OCI-LY7 (cell line): ENCODE measurements at places on chromosomes 1 and 21.

DNA sequence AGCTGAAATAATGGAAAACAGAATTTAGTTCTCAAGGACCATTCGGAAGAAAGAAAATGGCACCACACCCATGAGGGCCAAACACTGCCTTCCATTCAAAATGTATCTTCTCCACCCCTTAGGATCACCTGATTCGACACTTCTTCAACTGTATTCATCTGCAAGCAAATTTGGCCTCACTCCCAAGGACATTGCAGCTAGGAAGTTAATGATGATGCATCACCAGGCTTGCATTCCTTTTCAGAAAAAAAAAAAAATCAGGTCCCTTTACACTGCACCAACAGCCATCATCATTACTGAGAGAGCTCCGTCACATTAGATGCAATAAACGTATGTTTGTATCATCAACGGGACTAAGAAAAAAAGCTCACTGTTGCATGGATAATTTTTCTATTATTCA is 368.3 kb downstream of the PCP4 start:
- DNase-seq = no peak

GRCh38 chr1:116489231-116489697 is 81.6 kb downstream of the CD58 start:
- no peak for DNase-seq

- no peak for DNase-seq
These were observed 62.7 kb downstream of the CASZ1 start for GRCh38 chr1:10733474-10734366.

GRCh38 chr1:156809281-156809680 is 7.4 kb downstream of the SH2D2A start:
- DNase-seq = no peak

DNA sequence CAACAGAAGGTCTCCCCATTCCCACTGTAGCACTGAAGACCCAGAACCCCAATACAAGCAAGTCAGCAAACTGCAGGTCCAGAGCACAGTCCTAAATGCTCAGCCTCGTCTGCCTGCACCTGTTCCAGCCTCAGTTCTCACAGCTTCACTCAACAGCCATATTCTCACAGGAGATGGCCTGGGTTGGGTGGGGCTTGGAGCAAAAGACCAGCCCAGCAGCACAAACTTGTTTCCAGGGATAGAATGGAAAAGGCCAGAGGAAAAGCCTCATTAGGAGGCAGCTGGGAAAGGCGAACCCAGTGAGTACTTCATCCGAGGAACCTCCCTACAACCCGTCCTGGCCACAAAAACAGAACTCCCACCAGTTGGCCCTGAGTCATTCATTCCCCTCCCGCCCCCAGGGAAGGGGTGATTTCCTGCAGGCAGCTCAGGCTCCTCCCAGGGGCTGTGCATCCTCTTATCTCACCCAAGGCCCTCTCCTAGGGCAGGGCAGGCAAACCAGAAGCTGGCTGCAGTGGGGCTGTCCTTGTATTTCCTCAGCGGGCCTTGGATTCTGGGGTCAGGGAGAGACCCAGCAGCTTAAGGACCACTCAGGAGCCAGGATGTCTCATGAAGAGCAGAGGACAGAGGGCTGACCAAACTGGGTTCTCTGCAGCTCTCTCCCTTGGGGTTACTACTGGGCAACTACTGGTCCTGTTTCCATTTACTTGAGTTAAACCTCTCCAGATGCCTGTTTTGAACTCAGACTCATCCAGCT is 7.4 kb upstream of the MPL start:
- no peak for DNase-seq

- DNase-seq = no peak
These were observed 538.5 kb downstream of the NEGR1 start for GRCh38 chr1:71743862-71744261.

DNA sequence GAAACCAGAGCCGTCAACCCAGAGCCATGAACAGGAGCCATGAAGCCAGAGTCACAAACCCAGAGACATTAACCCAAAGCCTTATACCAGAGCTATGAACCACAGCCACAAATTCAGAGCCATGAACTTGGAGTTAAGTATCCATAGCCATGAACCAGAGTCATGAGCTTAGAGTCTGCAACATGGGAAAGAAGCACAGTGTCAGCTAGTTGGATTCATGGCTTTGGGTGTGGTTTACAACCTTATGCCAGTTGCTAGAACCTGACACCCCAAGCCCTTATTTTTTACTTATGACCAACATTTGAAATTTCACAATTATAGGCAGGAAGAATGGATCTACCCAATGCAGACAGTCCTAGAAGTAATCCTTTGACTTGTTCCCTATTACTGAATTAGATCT is 128.9 kb upstream of the FAM78B start:
- no peak for DNase-seq

GRCh38 chr1:71918630-71919029 is 363.7 kb downstream of the NEGR1 start:
- no peak for DNase-seq

DNA sequence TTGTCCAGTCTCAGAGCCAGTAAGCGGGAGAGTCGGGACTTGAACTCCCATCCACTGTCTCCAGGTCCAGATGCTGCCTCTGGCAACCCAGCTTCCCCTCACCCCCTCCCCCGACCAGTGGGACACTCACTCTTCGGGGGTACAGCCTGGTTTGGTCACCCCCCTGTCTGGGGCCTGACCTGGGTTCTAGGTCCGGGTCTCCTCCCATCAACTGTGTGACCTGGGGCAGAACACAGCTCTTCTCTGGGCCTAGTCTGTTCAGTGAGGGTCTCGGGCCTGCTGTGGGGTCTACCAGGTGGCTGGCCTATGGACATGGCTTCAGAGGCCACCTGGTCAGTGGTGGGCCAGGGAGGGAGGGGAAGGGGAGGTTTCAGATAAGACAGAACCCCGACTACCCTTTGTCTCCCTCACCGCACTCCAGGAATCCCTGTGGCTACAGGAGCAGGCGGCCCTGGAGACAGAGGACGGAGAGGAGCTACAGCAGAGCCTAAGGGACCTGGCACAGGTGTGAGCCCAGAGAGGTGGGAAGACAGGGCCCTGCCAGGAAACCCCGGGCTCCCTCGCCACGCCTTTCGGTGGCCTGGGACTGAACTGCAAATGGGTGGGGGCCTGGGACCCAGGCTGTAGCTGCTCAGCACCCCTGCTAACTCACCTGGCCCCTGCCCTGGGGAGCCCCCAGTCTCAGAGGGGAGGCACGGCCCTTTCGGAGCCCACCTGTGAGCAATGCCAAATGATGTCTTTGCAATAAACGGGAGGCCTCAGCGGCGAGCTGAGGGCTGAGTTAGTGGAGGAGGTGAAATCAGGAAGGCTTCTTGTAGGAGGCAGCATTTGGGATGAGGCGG is 4.1 kb upstream of the NBPF3 start:
- no peak for DNase-seq

- DNase-seq = no peak
These were observed 414 bp downstream of the TMEM51 start for GRCh38 chr1:15153842-15154479.

DNA sequence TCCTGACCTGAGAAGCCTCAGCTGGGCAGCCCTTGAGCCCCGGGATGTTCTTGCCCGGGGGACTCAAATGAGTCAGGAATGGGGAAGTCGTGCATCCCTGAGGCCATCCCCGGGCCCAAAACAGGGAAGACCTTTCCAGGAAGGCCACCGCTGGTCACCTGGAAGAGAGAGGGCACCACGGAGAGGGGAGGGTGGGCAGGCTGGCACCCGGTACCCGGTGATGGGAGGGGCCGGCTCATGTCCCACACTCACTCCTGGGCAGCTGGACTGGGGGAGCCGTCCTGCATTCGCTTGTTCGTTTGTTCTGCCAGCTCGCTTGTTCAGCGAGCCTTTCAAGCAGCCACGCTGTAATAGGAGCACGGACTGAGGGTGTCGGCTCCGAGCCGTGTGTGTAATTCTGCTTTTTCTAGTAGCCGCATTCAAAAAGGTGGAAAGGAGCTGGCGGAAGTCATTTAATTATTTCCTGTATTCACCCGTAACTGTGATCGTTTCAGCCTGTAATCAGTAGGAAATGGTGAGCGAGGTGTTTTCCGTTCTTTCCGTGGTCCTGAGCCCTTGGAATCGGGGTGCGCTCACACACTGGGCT is 48.4 kb upstream of the CCDC27 start:
- DNase-seq = no peak

DNA sequence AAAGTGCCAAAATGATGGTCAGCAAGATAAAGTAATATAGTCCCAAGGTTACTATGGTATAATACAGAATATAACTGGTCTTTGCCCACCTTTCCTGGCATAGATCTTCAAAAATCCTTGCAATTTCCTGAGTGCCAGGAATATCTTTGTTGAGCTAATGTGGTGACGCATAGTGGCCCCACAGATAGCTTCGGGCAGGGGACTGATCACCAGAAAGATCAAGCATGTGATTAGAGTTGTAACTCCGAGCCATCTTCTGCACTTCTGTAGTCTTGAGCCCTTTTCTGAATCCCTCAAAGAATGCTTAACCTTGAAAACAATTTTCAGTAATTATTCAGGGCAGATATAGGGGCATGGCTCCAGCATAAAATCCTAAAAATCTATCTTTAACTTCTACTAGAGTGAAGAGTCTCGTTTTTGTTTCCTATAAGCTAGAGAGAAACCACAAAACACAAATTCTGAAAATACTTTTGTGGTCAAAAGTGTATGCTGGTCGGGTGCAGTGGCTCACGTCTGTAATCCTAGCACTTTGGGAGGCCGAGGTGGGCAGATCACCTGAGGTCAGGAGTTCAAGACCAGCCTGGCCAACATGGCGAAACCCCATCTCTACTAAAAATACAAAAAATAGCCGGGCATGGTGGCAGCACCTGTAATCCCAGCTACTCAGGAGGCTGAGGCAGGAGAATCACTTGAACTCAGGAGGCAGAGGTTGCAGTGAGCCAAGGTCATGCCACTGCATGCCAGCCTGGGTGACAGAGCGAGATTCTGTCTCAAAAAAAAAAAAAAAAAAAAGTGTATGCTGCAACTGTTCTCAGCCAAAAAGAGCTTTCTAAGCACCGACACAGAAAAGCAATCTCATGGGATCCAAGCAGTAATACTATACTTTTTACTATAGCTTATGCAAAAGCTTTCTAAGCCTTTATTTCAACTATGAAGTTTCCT is 62.8 kb downstream of the NVL start:
- no peak for DNase-seq

DNA sequence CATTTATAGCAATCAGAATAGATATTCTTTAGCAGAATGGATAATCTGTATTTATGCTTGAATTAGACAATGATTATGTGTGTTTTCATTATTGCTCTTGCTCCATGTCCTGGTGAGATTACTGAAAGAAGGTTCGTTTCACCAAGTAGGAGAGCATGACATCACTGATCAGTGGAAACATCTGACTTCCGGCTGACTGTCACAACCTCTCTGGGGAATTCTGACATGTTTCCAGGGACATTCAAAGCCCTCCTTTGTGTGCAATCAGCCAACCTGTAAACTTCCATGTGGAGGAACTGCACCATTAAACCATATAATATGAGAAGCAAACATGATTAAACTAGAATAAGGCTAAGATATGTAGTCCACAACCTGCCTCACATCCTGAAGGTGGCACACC is 424.8 kb upstream of the ADGRL4 start:
- DNase-seq = peak; percentile 3

DNA sequence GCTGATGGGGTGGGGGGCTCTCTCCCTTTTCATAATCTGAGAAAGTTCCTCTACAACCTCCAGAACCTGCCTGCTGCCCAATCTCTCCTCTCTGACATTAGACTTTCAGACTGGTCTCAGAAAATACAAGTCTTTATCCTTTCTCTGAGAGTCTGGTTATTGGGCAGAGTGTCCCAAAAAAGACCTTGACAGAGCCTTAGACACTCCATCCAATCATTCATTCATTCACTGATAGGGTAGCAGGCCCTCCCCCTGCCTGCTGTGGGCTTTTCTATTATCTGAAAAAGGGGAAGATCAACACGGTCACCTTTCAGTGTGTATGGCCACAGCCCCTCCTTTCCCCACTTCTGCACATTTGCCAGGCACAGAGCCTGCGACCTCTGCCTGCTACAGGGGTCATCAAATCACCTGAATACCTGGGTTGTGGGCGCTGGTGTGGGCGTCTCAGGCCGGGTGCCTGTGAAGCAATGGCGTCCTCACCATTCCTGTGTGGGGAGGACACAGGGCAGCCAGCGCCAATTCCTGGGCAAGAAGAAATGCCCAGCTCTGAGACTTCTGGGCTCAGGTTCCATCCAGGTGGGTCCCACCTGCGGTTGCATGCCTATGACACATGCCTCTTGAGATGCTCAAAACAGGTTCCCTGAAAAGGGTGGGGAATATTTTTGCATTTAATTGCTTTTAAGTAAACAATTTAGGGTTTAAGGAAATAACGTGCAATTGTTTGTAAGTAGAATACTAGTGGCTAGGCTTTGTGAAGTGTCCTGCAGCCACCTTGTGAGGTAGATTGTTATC is 52.8 kb downstream of the ELK4 start:
- DNase-seq = no peak

- peak; percentile 50 for DNase-seq
These were observed 69.8 kb downstream of the TBX15 start for GRCh38 chr1:118918230-118918939.

- DNase-seq = no peak
These were observed 744 bp downstream of the MIER1 start for GRCh38 chr1:66925558-66925910.

DNA sequence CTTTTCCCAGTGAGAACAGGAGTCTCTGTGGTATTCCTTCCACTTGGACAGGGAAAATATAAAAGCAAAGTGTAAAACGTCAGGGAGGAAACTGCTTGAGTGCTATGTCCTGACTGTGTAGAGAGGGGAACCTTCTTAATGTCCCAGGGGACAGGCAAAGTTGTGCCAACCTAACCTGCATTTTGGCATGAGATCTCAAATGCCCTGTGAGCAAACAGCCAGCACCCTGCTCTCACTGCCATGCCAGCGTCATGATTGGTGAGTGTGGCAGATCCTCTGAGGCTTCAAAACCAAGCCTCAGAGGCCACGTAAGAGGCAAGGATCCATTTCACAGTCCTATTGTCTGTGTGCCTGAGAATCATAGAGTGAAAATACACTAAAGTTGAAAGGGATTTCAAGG is 49.7 kb upstream of the RAP1A start:
- DNase-seq = no peak

- DNase-seq = no peak
These were observed 12.7 kb downstream of the TRPM2 start for GRCh38 chr21:44365967-44366585.

DNA sequence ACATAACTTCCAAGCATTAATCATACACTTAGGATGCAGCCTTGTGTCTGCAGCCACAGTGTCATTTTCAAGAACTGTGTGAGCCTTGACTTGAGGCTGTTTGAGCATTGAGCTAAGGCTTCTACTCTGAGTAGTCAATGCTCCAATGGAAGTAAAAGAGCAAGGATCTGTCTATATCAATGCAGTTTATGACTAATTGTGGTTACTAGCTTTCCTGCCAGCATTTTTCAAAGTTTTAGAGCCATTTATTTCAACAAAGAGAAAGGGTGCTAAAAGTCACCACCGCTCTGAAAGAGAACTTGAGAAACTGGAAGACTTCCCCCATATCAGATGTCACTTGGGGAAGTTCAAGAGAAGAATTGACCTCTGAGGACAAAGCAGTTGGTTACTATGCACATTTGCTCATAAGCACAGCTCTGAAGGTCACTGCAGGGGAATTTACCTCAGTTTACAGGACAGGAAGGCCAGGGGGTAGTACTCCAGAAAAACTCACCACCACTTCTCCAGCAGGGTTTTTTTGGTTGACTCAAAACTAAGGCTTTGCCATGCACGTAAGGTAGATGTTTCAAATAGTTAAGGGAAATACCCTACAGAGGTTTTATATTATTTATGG is 24.5 kb upstream of the RGS1 start:
- no peak for DNase-seq
